ENCODE measurements at places on chromosomes 12 and 14.

GRCh38 chr14:33026850-33027430 is 88.3 kb downstream of the NPAS3 start:
- DNase-seq = no peak

DNA sequence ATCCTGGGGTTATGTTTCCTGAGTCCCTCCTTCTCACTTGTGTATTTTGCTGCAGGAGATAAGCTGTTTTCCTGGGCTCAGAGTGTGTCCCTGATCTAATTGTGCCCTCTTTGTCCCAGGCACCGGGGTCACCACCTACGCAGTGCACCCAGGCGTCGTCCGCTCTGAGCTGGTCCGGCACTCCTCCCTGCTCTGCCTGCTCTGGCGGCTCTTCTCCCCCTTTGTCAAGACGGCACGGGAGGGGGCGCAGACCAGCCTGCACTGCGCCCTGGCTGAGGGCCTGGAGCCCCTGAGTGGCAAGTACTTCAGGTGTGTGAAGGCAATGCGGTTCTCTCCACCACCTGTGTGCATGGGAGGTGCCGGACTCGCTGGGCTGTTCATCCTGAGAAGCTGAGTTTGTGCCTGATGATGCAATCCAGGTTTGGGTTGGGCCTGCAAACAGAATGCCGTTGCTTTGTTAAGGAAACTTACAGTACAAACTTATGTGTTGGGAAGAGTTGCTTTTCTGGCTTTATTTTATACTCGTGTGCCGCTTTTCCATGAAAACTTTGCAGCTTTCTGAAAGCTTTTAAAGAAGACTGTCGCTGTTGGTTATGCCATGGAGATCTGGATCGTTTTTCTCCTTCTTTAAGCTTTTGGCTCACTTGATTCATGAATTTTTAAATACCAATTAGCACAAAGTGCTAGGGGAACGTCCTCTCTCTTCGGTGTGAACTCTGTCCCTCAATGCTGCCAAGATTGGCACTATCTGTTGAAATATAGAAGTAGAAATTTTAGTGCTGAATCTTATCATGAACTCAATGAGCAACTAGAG is 27.6 kb downstream of the RDH12 start:
- no peak for DNase-seq

- DNase-seq = peak; percentile 27
Measured at GRCh38 chr12:51082561-51083125, 753 bp downstream of the CSRNP2 start.

DNA sequence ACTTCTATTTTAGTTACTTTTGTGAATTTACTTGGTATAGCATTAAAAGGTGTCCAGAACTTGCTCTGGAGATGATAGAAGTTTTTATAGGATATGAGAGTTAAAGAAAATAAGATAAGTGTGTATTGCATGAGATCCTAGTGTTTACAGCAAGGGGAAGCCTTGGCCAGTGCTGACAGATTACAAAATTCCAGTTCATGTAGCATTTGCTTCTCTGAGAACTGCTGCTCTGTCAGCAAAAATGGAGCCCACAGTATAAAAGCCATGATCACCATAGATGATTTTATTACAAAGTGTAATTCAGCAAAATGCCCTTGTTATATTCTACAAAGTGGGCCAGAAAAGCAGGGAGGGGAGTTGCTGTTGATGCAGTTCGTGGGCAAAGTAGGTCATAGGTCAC is 40.0 kb upstream of the ATF1 start:
- DNase-seq = no peak

DNA sequence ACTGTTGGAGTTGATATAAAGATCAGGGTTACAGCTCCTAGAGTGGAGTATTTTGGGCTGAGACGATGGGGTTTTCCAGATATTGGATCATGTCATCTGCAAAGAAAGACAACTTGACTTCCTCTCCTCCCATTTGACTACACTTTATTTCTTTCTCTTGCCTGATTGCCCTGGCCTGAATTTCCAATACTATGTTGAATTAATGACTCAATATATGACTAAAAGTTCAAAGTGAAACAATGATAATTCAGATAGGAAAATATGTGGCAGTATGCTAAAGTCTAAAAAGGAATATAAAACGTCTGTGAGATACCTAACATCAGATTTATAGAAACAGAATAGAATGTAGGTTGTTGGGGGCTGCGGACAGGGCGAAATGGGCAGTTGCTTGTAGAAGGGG is 72.2 kb downstream of the BHLHE41 start:
- no peak for DNase-seq

DNA sequence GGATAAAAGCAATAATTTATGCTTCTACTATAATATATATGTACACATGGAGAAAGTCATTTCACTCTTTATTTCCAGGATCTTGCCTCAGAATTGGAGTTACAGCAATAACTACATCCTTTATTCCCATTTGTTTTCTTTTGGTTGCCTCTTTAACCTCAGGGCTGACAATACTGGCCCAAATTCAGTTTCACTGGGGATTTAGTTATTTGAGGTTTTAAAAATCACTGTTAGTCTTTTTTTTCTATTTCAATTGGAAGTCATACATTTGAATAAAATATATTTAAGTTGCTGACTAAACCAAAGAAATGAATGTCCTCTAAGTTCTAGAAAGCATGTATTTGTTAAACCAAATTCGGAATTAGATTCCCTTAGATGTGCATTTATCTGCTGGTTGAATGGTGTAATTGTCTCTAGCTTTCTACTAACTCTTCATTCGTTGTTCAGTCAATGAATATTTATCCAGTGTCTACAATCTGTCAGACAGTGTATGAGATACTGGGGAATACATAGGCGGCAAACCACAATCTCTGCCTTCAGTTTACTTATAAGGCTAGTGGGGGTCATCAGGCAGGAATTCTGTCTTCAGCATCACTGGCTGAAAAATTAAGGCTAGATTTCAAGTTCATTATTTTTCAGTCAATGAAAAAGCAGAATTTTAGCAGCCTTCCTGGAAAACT is 190.8 kb upstream of the ARHGAP5 start:
- no peak for DNase-seq

GRCh38 chr12:85516039-85516438 is 236.0 kb downstream of the ALX1 start:
- DNase-seq = no peak

- DNase-seq = no peak
Measured at GRCh38 chr12:64103825-64104740, 118.0 kb downstream of the KICS2 start.

DNA sequence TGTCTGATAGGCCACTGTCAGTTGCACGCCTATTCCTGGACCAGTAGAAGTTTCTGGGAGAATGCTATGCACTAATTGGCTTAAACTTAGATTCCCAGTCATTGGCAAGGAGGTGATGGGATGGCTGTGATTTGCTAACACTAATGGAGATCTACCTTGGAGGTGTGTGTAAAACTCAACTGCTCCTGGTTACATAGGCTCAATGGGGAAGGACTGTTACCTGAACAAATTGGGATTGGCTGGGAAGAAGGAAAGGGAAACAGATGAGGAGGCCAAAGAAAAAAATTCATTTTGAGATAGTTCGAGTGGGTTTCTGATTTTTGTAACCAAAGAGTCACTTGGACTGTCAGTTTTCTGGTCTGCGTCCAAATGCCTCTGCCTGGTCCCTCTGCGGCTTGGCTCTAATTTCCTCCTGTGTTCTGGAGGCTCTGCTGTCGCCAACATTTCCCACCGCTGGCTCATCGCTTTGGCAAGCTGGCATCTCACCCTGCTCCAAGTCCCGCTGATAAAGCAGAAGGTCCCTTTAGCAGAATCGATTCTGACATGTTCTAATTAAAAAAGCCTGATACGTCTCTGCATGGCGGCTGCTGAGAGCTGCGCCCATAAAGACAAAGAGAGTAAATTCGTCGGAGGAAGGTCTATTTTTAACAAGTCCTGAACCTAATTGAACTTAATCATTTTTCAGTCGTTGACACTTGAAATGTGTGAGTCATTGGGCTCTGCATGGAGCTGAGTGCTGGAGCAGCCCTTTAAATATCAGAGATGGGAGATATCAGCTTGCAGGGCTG is 2.0 kb upstream of the CCDC63 start:
- no peak for DNase-seq

GRCh38 chr12:23014749-23015148 is 389.8 kb downstream of the ETNK1 start:
- no peak for DNase-seq

DNA sequence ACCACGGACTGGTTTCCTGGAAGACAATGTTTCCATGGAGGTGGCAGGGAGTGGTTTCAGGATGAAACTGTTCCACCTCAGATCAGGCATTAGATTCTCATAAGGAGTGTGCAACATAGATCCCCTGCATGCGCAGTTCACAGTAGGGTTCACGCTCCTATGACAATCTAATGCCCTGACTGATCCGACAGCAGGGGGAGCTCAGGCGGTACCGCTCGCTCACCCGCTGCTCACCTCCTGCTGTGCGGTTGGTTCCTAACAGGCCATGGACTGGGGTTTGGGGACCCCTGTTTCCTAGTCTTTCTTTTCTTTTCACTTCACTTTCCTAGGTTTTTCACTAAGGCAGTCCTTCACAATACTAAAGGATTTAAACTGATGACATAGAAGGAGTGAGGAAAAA is 39.6 kb downstream of the GUCY2C start:
- DNase-seq = no peak

DNA sequence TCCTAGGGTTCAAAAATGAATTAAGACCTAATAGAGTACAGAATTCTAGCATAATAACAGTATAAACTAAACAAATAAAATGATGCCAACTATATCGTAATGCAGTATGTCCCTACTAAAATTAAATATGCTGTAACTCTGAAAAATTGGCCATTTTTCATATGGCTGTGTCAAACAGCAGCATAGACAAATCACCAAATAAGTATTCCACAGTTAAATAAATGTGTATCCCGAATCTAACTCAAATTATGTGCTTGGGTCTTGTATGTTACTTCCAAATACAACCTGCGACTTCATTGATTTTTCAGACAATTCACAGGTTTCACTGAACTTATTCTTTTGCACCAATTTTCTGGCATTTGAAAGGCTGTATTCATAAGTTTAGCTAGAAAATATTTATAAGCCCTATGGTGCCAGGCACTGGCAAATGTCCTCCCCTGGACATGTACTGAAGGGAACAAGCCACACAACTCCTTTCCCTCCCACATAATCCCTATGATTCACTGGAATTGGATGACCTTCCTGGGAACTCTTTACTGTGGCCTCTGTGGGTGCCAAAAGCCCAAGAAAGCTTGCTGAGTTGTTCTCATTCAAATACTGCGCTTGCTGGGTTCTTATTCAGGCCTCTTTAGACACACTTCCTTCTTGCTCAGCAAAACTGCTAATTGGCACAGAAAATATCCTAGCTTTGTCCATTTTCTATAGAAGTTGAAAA is 108.8 kb downstream of the KITLG start:
- DNase-seq = no peak

GRCh38 chr14:56555921-56556570 is 23.6 kb upstream of the TMEM260 start:
- DNase-seq = no peak

- DNase-seq = no peak
Measured at GRCh38 chr14:72118841-72119240, 186.6 kb downstream of the RGS6 start.

DNA sequence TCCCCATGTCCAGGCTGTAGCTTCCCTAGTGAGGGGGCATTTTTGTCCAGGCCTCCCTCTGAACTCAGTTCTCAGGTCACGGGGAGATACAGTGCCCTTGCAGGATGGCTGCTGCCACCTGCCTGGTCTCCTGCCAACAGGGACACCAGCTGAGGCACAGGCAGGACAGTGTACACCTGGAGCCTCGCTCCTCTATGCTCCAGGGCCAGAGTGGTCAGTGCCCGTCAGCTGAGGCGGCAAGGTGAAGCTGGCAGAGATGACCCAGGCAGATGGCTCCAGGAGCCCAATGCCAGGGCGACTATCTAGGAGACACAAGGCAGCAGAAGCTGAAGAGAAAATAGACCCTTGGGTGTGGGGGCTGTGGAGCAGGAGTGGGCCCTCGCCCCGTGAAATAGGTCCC is 12.6 kb downstream of the TUBA1C start:
- no peak for DNase-seq

GRCh38 chr12:110171186-110171538 is 47.0 kb downstream of the IFT81 start:
- DNase-seq = no peak

DNA sequence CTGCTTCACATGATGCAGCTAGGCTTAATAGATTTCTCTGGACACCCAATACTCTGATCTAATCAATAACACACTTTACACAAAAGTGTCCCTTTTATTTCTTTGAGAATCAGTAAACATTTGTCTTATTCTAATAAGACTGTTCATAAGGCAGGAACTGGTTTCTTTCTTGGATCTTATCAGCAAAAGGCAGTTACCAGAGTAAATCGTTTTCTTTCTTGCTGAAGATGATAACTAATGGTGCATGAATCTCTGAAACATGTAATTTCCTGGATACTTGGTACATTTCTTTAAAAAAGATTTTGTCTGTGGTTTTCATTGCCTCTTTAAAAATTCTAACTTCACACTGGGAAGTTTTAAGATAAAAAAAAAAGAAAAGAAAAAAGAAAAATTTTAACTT is 39.6 kb downstream of the WIF1 start:
- DNase-seq = no peak

GRCh38 chr12:5371631-5372030 is 60.3 kb upstream of the NTF3 start:
- no peak for DNase-seq

- DNase-seq = no peak
Measured at GRCh38 chr12:125091401-125091800, 26.2 kb downstream of the AACS start.

DNA sequence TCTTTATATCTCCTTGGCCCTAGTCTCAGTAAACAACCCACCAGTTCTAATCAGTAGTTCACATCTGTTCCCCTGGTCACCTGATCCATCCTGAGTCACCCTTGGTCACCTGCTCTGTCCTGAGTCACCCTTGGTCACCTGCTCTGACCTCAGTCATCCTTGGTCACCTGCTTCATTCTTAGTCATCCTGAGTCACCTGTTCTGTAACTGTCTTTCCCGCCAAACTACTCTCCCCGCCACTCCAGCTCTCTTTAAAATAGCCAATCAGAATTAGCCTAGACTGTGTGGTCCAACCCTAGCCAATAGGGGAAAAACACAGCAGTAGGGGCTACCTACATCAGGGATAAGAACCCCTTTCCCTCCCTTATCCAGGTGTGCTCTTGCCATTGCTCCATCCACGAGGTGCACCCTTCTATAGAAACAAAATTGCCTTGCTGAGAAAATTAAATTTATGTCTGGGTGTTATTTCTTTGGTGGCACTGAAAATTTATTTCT is 245.4 kb upstream of the DIO3 start:
- no peak for DNase-seq

GRCh38 chr12:468671-469389 is 9.1 kb downstream of the B4GALNT3 start:
- no peak for DNase-seq

DNA sequence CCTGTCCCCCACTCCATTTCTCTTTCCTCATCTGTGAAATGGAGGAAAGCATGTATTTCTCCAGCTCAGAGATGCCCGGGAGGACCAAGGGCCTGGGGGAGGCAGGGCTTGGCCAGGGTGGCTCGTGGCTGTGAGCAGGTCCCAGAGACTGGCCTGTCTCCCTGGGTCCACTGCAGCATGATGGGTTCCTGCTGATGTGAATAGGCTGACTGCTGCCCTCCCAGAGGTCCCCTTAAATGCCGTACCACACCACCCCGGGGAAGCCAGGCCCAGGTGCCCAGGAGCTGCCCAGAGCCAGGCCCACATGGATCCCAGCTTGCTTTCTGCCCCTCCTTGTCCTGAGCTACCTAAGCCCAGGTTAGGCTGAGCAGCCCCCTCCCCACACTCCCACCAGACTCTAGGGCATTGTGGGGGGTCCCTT is 158.2 kb upstream of the C14orf180 start:
- no peak for DNase-seq

GRCh38 chr12:52655251-52655650 is 3.2 kb upstream of the KRT2 start:
- no peak for DNase-seq
